ENCODE measurements at places on chromosomes 6 and 20.

- no peak for DNase-seq
Observed at GRCh38 chr6:121651420-121651819, 216.0 kb downstream of the GJA1 start.

GRCh38 chr20:953742-954141 lies 37.6 kb upstream of the ANGPT4 start:
- no peak for DNase-seq

GRCh38 chr6:163862701-163863100 lies 448.2 kb downstream of the QKI start:
- DNase-seq: no peak

GRCh38 chr6:10101551-10102252 lies 313.2 kb downstream of the TFAP2A start:
- no peak for DNase-seq

- DNase-seq: no peak
Observed at GRCh38 chr6:157283900-157284737, 39.2 kb downstream of the TMEM242 start.

DNA sequence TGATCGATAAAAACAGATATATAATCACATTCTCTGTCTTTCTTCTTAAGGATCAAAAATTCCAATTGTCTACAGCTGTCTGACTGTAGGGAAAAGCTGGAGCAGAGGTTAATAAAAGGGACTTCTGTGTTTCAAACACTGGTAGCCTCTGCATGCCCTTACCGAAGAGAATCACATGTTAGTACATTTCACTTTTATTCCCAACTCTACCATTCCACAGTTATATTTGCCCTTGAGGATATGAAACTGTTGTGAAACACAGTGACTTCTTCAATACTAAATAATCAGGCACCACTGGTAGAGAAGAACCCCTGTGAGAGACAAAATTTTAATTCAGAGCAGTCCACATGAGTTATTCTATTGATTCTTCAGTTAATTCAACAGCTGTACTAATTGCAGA lies 1187.3 kb upstream of the CITED2 start:
- no peak for DNase-seq

DNA sequence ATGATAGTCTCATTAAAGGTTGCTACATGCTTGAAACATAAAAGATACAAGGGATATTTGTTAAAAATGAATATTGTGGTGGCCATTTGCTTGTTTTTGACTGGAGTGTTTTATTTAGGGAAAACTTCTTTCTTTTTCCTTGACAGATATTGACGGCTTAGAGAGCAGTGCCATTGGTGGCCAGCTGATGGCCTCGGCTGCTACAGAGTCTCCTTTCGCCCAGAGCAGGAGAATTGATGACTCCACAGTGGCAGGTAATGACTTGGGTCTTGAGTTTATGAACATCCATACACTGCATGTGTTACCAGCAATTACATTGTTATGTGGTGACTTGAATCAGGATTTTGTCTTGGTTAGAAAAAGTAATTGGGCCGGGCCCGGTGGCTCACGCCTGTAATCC lies 67.5 kb upstream of the PBOV1 start:
- DNase-seq: no peak

- DNase-seq: no peak
Observed at GRCh38 chr20:11207749-11208502, 534.1 kb upstream of the JAG1 start.

GRCh38 chr6:104896914-104897313 lies 37.2 kb upstream of the HACE1 start:
- DNase-seq: no peak

DNA sequence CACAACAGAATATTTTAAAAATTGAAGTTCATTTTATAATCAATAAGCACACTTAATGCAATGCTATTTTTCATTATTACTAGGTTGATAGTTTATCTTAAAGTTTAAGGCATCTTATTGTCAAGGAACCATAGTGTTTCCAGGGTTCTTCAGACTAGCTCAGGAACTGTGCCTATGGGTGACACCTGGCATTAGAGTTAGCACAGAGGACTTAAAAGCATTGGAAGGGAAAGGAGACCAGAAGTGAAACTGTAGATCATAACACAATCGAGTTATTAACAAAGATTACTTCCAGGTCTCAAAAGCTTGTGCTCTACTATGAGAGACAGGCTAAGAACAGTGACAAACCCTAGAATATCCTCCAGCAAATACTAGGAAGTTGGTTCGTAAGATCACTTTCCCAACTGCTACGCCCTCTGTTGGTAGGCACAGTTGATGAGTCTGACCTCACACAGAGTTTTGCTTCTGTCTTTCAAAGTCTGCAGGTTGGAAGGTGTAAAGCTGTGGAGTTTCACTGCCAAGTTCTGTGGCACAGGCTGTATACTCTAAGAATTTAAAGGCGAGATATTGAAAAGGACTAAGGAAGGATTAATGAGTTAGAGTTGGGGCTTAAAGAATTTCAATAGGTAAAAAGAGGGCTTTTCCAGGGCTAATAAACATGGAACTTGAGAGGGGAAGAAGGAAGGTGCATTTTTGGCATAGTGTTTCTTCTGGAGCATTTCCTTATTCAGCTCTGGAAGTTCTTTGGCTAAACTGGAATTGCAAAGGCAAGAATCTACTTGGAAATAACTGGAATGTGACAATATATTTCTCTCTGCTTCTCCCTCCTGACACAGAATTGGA lies 531.3 kb upstream of the JAG1 start:
- no peak for DNase-seq

All from effector memory CD4-positive, alpha-beta T cell (primary cell).